ENCODE measurements at places on chromosomes 4 and X.

DNA sequence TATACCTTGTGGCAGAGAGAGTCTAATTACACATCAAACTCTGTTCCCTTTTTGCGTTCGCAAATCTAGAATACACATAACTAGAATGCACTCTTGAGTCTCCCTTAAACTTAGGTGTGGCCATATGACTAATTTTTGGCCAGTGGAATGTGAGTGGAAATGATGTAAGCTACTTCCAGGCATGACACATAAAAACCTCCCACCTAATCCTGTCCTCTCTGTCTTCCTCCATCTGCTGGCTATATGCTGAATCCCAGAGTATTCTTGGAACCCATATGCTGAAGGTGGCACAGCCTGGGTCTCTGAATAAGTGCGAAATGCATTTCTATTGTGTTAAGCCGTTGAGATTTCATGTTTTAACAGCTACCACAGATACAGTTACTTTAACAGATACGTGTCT lies 269.9 kb upstream of the NRK start:
- DNase-seq = no peak

GRCh38 chr4:185139736-185140135 lies 3.3 kb upstream of the SLC25A4 start:
- DNase-seq = no peak

DNA sequence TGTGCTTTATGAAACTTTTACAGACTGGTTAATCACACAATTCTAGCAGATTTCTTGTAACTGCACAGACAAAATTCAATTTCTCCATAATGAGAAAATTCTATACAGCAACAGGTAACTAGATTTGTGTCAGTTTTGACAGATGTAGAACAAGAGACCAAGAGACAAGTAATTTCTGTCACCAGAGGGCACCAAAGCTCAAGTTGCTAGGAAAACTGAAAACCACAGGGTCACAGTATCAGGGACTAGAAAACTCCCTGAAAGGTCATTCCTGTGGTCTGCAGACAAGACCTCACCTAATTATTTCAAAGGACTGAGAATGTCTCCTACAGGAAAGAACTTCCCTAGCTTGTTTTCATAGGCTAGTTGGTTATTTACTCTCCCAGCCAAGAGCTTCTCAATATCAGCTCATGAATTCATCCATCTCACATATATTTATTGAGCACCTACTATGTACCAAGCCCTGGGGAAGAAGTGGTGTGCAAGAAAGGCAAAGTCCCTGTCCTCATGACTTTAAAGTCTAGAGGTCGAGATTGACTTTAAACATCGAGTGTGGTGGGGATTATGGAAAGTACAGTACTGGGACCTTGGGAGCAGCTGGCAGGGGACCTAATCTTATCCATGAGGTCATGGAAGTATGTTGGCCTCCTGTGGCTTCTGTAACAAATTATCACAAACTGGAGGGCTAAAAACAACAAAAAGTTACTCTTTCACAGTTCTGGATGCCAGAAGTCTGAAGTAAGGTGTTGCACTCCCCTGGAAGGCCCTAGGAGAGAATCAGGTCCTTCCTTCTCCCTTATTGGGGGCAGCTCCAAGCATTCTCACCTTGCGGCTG lies 47.8 kb upstream of the SETD7 start:
- peak; percentile 4 for DNase-seq

GRCh38 chr4:1559896-1560650 lies 124.0 kb downstream of the FAM53A start:
- DNase-seq = no peak

DNA sequence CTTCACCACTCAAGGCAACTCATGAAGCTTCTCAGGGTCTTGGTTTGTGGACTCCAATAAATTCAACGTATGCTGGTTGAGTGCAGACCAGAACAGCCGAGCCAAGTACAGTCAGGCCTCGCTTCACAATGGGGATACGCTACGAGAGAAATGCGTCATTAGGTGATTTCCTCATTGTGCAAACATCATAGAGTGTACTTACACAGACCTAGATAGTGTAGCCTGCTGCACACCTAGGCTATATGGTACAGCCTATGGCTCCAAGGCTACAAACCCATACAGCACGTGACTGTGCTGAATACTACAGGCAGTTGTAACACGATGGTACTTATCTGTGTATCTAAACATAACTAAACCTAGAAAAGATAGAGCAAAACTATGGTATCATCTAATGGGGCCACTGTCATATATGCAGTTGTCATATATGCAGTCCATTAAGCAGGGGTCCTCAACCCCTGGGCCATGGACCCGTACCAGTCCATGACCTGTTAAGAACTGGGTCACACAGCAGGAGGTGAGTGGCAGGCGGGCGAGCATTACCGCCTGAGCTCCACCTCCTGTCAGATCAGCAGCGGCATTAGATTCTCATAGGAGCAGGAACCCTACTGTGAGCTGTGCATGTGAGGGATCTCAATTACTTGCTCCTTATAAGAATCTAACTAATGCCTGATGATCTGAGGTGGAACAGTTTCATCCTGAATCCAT lies 31.5 kb downstream of the RTL5 start:
- DNase-seq = no peak

DNA sequence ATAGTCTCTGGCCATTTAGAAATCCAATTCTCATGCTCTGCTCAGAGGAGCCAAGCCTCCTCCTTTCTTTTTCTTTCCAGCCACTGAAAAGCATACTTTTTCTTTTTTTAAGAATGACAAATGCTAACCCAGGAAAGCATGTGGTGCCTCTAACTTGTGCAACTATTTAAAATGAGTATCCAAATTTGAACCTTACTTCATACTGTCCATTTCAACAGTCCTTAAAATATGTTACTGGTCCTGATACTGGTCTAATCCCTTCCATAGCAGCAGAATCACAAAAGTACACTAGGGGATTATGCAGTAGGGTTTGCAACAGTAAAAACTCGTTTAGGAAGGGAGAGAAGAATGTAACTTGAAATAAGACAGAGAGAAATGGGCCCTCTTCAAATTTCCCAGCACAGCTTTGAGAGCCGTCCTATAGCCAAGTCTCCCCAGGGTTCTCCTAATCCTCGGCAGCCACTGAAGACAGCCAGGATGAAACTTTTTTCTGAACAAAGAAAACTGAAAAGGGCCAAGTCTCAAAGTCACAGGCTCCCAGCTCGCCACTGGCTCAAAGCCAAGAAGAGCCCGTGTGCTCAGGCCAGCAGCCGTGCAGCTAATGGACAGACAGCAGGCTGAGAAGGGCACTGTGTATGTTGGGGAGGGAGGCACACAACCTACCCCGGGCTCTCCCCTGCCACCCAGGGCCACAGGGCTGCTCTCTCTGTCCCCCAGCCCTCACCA lies 39.5 kb downstream of the GPC4 start:
- no peak for DNase-seq

All from DMS79 (cell line).